H1 (cell line): ENCODE measurements at places on chromosomes 4 and X.

GRCh38 chr4:98558471-98559169, 99.8 kb downstream of the TSPAN5 start:
- no peak for DNase-seq

- DNase-seq = no peak
Observed at GRCh38 chr4:184810720-184811119, 15.0 kb downstream of the ACSL1 start.

DNA sequence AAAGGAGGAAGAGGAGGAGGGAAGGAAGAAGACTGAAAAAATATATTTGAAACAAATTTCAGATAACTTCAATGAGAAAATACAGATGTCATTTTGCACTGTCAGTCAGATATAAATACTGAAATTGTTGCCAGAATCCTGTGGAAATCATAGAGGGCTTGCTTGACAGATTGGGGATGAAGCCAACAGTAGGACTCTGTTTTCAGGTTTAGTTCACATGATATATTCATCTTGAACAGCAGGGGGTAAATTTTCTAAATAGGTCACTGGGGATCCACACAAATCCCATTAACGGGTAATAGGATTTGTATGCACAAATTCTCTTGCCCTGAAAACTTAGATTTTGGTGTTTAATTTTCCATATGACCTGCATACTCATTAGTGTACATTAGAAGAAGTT, 103.3 kb upstream of the PCDH18 start:
- no peak for DNase-seq

- peak; percentile 89 for DNase-seq
Observed at GRCh38 chr4:16794816-16795445, 103.5 kb downstream of the LDB2 start.

DNA sequence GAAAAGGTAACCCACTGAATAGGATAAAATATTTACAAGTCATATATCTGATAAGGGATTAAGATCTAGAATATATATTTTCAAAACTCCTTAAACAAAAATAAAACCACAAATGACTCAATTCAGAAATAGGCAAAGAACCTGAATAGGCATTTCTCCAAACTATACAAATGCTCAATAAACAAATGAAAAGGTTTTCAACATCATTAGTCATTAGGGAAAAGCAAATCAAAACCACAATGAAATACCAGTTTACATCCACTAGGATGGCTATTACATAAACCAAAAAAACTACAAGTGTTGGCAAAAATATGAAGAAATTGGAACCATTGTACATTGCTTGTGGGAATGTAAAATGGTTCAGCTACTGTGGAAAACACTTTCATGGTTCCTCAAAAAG, 167.0 kb upstream of the GALNT7 start:
- DNase-seq = no peak

DNA sequence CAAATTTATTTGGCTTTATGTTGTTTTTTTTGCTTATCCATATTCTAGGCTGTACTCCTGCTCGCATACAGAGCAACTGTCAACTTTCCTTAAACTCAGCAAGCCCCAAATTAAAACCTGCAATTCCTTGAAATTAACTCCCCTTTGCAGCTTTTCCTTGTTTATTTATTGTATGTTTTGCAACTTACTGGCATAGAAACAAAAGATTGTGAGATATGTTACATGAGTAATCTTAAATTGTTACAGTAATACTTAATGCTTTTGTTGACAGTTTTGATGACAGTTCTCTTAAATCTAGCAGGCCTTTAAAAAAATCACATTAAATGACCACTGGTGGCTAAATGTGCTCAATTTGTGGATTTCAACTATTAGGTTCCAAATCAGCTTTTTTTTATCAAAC, 4.5 kb downstream of the DDX3X start:
- no peak for DNase-seq

- DNase-seq = no peak
Observed at GRCh38 chr4:48914311-48914710, 7.7 kb upstream of the OCIAD2 start.

- no peak for DNase-seq
Observed at GRCh38 chrX:112935029-112935428, 94.4 kb upstream of the AMOT start.

GRCh38 chr4:87875191-87875590, 42.4 kb downstream of the MEPE start:
- no peak for DNase-seq

DNA sequence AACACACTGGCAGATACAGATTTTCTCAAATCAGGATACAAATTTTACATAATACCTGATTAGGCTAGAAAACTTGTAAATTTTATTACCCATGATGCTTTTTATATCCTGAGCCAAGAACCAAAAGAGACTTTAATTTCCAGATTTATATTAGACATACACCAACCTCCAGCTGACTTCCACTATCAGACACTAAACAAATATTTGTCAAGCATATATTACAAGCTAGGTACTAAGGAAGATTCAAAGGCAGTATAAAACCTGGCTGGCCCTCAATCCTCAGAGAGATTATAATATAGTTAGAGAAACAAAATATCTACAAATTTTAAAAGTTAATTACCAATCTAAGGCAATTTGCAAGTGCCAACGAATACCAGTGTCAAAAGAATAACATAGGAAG, 357.8 kb upstream of the F9 start:
- no peak for DNase-seq

GRCh38 chr4:80229128-80229527, 31.8 kb downstream of the PRDM8 start:
- DNase-seq = no peak

DNA sequence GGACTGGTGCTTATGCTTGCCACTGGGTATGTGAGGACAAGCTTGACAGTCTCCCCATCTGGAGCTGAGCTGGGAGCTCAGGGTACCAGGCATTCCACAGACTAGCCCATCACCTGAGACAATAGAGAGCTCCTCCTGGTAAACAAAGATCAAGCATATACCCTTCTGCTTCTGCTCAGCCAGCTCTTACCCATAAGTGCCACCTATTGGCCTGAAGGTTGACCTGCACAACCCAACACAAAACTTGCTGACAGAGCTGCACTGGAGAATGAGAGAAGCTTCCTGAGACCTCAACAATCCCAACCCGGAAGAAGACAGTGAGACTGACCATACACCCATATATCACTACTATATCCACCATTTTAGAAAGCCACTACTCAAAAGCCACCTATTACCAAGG, 1049.2 kb upstream of the INTU start:
- DNase-seq = no peak

DNA sequence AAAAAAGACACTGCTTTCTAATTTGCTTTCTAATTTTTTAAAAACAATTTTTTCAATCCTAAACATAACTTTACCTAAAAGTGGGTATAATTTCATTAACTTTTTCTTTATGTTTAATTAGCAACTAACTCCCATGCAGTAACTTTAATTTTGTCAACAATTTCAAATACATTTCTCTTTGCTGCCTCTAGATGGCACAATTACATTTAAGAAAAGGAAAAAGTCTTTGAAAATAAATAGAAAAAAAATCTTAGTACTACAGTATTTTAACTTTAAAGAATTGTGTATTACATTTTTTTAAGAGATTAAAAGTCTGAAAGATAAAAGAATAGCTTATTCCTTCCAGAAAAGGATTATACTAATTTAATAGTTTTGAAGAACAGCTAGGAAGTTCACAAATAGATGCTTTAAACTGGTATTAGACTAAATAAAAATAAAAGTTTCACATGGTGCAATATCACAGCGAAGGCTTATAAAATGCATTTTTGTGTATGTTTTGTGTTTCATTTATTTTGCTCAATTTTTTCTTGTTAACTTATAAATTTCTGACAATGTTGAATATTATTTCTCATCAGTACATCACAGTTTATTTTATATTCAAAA, 105.1 kb downstream of the ADGRA3 start:
- DNase-seq = no peak

DNA sequence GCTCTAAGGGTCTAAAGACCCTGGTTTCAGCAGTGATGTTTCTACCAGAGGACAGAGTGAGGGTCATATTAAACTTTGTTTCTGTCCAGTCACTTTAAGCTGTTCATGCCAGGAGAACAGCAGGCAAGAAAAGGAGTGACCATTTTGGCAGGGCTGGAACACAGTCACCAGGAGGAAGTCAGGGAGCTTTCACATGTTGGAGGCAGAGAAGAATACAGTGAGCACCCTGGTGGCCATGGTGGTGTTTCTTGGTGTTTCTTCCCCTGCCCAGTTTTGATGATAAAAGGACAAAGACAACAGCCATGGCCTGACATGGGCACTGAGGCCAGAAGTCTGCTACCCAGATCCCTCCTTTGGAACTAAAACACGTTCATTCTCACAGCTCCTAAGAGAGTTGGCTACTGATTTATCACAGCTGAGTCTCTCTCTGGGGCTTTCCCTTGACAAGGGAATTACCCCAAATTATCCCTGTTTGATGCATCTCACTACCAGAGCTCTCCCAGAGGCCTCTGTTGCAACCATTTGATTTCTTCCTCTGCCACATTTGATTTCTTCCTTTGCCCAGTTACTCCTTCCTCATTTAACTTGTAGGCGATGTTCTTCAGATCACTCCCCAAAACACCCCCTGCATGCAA, 106.4 kb upstream of the NWD2 start:
- DNase-seq = no peak

DNA sequence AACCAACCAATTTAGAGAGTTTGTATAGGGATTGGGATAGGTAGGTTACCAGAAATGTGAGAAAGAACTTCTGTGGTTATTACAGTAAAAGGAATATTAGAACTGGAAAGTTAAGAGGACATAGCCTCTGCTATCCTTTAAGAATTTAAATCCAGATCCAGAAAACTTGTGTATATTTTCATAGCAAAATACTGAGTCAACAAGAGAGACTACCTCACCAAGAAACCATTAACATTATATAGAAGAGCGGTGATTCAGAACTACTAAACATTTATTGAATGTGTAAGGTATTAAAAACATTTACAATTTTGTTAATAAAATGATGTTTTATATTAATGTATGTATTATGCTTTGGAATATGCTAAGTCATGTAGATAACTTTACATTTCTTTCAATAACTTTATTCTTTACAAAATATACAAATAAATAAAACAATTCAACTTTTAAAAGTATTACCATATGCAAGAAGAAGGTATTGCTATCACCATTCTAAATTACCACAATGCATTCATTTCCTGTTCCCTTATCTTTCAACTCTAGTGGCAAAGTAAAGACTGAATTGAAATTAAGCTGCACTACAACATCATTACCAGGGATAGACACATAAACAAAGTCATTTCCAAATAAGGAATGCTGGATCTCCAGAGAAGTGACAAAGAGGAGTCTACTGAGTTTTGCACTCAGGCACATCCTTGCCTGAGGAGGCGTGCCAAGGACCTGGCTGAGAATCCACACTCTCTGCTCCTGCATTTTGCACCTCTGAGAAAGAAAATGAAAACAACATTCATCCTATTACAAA, 6.1 kb upstream of the BDH2 start:
- no peak for DNase-seq

GRCh38 chr4:108372681-108373080, 203.9 kb upstream of the LEF1 start:
- no peak for DNase-seq

DNA sequence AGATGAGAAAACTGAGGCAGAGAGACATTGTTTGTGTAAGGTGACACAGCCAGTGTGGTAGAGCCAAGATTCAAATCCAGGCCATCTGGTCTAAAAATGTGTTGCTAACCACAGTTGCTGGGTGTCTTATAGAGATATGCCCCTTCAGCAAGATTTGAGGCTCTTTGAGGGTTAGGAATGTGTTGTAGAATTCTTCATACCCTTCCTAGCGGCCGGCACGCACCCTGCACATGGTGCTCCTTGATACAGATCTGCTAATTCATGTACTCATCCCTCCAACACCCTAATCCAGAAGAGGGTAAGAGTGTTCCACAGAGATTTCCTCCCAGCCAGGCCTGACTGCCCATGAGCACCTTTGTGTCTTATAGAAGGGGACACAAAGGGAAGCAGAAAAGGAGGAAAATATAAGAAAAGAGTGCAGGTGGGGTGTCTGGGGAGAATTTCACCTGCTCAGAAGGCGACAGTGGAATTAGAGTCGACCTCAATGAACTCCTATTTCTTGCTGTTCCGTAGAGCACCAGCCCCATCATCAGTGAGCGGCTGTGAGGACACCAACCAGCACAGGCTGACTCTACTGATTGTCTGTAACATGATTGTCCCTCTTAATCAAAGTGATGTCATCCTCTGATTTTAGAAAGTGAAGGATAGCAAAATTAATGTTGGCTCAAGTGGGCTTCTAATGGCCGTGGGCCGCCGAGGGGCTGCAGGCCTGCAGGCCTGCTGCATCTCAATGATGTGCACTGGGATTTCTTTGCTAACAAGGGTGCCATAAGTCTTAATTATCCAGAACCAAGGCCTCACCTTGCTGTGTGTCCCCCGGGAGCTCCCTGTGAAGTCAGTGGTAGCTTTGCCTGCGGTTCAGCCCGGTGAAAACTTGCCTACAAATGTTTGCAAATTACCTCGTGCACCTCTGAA, 24.2 kb upstream of the SMIM20 start:
- no peak for DNase-seq

- DNase-seq = no peak
Observed at GRCh38 chr4:54882616-54883015, 224.9 kb downstream of the KIT start.

GRCh38 chrX:106040861-106041260, 2.3 kb upstream of the SERPINA7 start:
- DNase-seq = no peak

- no peak for DNase-seq
Observed at GRCh38 chr4:92381616-92382015, 77.8 kb downstream of the GRID2 start.

- no peak for DNase-seq
Observed at GRCh38 chr4:35912174-35912573, 332.1 kb downstream of the ARAP2 start.

- DNase-seq = peak; percentile 2
Observed at GRCh38 chrX:85851418-85851817, 195.9 kb downstream of the CHM start.

- no peak for DNase-seq
Observed at GRCh38 chr4:183658362-183659028, 490 bp downstream of the RWDD4 start.

- DNase-seq = no peak
Observed at GRCh38 chr4:42344309-42344708, 53.0 kb upstream of the SHISA3 start.

DNA sequence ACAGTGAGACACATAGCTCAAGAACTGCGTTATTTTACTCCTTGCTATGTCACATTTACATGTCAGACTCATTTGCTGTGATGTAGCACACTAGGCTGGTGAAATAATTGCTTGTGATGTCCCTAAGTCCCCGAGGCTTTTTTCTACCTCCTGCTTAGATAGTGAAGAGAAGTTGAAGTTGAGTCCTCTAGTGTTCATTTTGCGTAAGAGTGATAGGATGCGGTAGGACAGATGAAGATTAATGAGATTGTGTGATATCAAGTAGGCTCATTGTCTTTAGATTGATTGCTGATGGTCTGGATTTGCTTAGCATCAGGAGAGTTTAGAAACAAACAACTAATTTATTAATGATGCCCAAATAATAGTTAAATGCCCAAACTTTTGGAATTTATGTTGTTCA, 173.6 kb upstream of the NUDT6 start:
- no peak for DNase-seq

- DNase-seq = no peak
Observed at GRCh38 chrX:31280580-31280979, 208.7 kb upstream of the FTHL17 start.

GRCh38 chr4:103354006-103354405, 155.9 kb upstream of the CENPE start:
- DNase-seq = no peak

- no peak for DNase-seq
Observed at GRCh38 chr4:38382520-38382919, 281.5 kb upstream of the KLF3 start.
